ENCODE measurements at places on chromosomes 12 and 14.
A peak's percentile ranks its signal among the peaks of the same experiment; 100 is the strongest.

DNA sequence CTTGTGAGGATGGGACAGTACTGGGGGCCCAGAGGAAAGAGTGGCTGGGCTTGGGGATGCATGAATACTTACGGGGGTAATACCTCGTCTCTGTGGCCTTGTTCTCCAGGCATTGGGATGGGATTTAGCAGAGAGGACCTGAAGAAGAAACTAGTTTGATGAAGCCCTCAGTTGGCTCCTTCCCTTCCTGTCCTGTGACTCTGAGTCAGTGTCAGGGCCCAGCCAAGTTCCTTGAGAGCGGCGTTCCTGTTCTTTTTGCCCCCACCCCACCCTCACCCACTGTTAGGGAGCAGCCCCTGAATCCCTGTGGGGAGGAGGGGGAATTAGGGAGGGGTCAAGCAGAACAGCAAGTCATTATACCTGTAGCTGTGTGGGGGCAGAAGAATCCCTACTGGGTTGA lies 5.2 kb upstream of the LRP1-AS start:
- ATAC-seq = no peak

DNA sequence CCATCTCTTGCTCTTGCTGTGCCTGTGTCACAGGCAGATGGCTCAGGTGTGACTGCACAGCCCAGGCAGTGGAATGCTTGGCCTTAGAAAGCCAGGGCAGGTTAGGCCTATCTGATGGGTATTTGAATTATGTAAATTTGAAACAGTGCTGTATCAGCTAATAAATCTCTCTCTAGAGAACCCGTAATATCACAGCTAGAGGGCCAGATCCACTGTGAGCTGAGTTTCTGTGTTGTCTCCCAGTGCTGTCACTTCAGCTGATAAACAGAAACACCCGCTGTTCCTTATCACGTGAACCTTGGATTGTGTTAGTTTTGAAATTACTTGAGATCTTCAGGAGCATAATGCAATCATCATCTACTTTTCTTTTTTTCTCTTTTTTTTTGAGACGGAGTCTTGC lies 21.5 kb upstream of the ALDH2 start:
- ATAC-seq = no peak

DNA sequence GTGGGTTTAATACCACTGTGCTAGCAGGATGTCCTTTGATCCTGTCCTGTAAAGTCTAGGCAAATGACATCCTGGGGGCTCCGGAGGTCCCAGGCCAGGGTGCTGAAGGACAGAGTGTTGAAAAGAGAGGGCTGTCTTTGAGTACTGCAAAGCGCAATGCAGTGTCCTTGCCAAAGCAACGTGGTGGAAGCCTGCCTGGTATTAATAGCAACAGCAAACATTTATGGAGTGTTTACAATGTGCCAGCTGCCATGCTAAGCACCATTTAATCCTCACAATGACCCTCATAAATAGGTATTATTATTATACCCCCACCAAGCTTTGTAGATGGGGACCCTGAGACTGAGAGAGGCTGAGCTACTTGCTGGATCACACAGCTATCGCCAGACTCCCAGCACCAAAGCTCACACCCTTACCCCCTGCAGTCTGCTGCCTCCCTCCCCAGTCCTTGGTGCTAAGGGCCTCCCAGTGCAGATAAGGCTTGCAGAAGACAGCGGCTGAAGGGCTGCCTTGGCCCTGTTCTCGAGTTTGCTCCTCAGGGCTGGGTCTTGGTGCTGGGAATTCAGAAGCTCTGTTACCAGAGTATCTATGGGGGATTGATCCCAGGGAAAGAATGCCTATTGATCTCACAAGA lies 427.7 kb downstream of the FUT8 start:
- no peak for ATAC-seq

DNA sequence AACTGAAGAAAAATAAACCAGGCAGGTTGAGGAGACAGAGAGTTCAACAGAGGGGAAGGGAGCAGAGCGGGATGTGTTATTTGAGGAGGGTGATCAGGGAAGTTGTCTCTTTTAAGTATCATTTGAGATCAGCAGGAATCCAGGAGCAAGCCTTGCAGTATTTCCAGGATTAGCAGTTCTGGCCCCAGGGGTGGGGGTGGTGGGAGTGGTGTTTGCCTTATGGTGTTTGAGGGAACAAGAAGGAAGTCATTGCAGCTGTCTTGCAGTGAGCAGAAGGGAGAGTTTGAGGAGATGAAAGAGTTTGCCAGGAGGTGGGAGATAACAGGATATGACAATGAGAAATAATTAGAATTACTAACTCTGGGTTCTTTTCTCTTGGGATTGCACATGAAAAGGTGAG lies 418.6 kb downstream of the NELL2 start:
- ATAC-seq = no peak

- no peak for ATAC-seq
These were observed 67.1 kb downstream of the TRAFD1 start for GRCh38 chr12:112192475-112192874.

GRCh38 chr14:38286452-38286851 lies 30.6 kb upstream of the CLEC14A start:
- ATAC-seq = no peak

- ATAC-seq = no peak
These were observed 16.5 kb downstream of the MYO1A start for GRCh38 chr12:57033431-57033830.

DNA sequence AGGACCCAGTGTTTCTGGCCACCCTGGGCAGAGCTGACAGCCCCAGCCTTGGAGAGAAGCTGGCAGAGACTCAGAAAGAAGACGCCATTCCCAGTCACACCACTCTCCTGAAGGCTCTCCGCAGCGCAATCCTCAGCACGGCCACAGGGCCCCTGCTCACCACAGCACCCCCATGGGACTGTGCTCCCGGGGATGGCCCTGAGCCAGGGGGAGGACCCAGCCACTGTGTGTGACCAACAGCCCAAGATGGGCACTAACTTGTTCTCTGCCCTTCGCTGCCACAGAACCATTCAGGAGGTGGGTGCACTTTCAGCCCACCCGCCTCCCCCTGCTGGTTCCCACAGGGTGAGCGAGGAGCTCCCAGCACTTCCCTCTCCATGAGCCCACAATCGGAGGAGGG lies 57.1 kb downstream of the CCNK start:
- ATAC-seq = no peak

GRCh38 chr12:9827209-9827888 lies at the start of gene KLRF1:
Gene KLRF1 (plus strand): TSS chr12:9827481. CDS start chr12:9827545, 64 bp downstream.
- no peak for ATAC-seq

- peak; percentile 61 for ATAC-seq
These were observed 916.5 kb downstream of the TMEM121 start for GRCh38 chr14:106442857-106443256.

DNA sequence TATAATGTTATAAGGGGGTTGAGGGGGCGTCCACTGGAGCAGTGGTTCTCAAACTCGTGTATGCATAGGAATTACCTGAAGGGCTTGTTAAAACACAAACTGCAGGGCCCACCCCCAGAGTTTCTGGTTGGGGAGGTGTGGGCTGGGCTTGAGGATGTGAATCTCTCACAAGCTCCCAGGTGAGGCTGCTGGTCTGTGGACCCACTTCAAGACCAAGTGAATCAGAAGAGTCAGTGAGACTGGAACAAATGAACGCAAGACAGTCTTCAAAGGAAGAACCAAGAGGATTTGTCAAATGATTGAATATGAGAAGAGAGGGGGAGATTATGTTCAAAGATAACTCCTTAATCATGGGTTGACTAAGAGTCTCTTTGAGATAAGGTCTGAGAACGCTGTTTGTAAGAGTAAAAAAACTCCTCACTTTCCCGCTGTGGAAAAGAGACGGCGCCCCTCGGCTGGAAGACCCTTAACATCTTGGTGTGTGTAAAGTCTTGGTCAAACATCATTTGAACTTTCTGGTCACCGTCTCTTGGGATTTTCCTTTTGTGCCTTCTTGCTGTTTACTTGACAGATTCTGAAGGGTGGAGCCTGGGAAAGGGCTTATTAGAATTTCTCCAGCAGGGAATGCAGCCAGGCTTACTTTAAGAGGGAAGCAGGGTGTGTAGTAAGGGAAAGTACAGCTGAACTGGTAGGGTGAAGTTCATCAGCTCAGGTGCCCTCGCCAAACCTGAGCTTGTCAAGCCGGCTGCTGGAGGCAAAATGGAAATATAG lies 5.3 kb upstream of the FOXN3 start:
- ATAC-seq = peak; percentile 69

- ATAC-seq = peak; percentile 72
These were observed 149.0 kb upstream of the GSC start for GRCh38 chr14:94918896-94919295.

DNA sequence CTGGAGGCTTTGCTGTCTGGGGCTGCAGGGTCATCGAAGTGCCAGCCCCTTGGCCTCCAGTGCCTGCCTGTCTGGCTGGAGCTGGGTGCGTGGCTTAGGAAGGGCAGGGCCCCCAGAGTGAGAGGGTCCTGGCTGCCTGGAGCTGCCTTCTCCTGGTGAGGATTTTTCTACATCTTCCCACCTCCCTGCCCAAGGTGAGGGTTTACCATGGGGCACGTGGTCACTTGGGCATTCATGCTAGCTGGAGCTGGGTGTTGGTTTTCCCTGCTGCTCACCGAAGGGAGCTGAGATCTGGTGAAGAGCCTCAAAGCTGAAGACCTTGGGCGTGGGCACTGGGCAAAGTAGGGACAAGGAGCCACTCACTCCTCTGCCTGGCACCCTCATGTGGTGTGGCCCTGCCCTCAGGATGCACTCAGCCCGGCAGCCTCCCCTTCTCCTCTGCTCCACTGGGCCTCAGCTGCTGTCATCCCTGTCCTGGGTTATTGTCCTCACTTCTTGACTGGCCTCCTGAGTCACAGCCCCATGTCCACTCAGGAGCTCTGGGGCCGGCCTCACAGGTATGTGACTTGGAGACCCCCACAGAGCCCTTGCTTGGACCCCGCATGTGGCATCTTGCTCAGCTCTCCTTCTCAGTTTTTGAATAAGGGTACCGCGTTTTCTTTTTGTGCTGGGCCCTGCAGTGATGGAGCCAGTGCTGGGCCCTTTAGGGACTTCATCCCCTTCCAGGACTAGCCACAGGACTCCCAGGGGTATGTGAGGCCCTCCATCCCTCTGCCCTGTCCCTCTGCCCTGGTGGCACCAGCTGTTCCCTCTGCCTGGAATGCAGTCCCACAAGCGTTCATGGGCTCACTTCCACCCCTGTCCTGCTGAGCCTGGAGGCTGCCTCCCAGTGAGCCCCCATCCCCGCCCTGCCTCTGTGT lies 1.6 kb downstream of the CEP170B start:
- no peak for ATAC-seq

GRCh38 chr12:18079541-18080246 lies 10.3 kb downstream of the RERGL start:
- ATAC-seq = no peak

DNA sequence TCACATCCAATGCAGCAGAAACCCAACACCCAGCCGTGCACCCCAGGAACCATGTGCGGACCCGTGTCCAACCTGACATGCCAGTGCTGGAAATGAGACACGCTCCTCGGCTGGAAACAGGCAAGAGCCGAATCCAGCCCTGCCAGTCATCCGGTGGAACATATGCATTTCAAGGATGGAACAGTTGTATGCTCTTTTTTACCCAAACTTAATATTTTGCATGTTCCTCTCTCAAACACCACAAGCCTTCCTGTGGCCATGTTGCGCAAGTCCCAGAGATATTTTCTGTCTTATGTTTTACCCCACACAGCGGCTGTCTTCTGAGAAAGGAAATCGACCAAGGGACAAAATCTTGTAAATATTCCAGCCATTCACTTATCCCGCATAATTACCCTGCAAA lies 196.9 kb downstream of the BCL11B start:
- no peak for ATAC-seq

GRCh38 chr12:50211392-50212070 lies 44.4 kb upstream of the CERS5 start:
- no peak for ATAC-seq

GRCh38 chr12:12723149-12723680 lies 6.0 kb downstream of the CDKN1B start:
- no peak for ATAC-seq
